Heart right ventricle (tissue), 16 donors: ENCODE measurements at places on chromosomes 4 and X. TPM values are rescaled to one million over a fixed set of nuclear protein-coding genes. Genes with fewer than 3 reads are reported as not detected.

MAGEB5 gene
- total RNA-seq = not detected

DNA sequence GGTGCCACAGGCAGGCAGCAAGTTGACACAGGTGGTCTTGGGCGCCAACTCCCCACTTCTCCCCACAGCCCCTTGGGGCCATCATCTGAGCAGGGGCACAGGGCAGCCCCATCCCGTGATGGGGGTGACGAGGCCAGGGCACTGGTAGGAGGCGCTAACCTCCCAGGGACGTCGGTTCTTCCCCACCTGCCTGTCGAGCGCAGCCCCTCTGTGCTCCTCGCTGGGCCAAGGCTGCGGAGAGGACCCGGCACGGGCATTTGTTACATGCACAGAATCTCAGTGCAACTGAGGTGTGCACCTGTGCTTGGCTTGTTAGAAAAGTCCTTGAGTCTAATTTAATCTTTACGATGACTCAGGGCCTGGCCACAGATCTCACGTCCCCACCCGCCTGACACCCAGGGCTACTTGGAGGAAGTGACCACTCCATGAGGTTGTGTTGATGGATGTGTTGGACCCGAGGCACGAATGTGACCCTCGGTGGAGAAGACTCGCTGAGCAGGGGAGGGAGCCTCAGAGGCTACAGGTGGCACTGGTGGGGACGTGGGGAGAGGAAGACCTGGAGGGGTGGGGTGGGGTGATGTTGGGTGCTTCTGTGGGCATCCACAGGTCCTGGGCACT, 3.1 kb upstream of the SH3TC1 start:
- DNase-seq = no peak
- no peaks in the 10 kb centered on the region for H3K36me3 ChIP-seq
- H3K4me3 ChIP-seq = no peak overlapping the region
- peak overlapping the region; percentile 36 for H3K27ac ChIP-seq

DNA sequence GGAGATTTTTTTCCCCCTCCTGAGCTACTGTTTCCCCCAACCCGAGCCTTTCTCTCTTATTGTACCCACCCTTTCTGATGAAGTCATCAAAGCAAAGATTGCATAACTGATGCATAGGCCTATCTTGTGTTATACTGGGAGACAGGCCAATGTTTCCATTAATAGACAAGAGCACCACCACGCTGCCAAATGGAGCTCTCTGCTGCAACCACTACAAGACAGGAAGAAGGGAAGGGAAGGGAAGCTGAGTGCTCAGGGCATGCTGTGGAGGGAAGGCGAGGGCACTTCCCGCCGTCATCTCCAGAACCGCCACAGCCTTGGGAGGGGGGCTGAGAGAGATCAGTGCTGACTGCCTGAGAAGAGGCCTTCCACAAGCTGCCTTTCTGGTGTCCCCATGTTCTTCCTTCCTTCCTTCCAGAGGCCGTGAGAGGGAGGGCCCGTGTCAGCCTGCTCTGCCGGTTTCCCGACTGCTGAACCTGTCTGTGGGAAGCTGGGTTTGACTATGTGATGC, 75.0 kb downstream of the MGST2 start:
- H3K4me1 ChIP-seq = peaks cover 48% of the 10 kb centered on the region
- DNase-seq = peak; percentile 55
- no peaks in the 10 kb centered on the region for H3K27me3 ChIP-seq
- peak overlapping the region; percentile 3 for H3K4me3 ChIP-seq

DNA sequence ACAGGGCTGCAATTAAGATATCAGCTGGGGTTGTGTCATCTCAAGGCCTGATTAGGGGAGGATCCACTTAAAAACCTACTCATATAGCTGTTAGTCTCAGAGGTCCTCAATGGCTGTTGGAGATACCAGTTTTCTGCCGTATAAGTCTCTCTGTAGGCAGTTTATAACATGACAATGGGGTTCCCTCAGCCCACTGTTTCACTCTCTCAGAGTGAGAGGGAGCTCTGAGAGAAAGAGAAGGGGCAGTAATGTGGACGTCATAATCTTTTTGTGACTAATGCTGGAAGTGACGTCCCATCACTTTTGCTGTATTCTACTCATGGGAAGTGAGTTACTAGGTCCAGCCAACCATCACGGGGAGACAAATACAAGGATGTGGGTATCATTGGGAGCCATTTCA, 70.3 kb downstream of the STIM2 start:
- H3K27ac ChIP-seq = no peak overlapping the region
- H3K4me1 ChIP-seq = no peaks in the 10 kb centered on the region
- H3K4me3 ChIP-seq = no peak overlapping the region
- no peak for DNase-seq
- no peaks in the 10 kb centered on the region for H3K27me3 ChIP-seq

- no peaks in the 10 kb centered on the region for H3K27me3 ChIP-seq
- peaks cover 3% of the 10 kb centered on the region for H3K4me1 ChIP-seq
- no peak overlapping the region for H3K27ac ChIP-seq
- no peak for DNase-seq
- H3K36me3 ChIP-seq = no peaks in the 10 kb centered on the region
- no peak overlapping the region for H3K4me3 ChIP-seq
Observed at GRCh38 chr4:174222266-174222872, 61.1 kb downstream of the FBXO8 start.
